ENCODE measurements at places on chromosomes 1 and 21.
A peak's percentile ranks its signal among the peaks of the same experiment; 100 is the strongest.

- no peak for DNase-seq
These were observed 75.8 kb upstream of the ZRANB2 start for GRCh38 chr1:71156590-71156989.

DNA sequence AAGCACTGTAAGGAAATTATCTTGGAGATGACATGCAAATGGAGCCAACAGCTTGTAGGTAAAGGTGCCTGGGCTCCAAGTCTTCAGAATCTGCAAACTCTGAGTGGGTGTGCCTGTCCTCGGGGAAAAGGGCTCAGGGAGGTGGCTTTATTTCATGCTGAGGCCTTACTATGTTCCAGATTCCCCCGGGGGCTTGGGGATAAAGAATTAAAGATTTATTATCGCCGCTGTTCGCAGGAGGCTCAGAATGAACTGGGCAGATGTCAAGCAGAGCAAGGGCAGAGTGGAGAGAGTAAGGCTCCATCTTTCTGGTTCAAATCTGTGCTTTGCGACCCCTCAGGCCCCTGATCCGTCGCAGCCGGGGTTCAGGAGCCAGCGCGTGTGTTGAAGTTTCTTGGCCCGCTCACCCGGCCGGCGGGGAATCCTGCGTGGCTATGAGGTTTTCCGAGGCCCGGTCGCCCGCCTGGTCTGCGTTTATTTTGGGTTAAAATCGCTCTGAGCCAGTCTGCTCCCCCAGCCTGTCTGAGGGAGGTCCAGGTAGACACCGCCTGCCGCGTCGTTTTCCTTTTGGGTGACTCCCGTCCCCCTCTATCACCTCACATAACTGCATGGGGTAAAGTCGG, 19.5 kb downstream of the RHOU start:
- DNase-seq, result no peak

- no peak for DNase-seq
These were observed 3.5 kb downstream of the NIPAL3 start for GRCh38 chr1:24418898-24419628.

- peak; percentile 33 for DNase-seq
These were observed 12.4 kb downstream of the ARPC5 start for GRCh38 chr1:183622884-183623785.

GRCh38 chr1:27374362-27375086, at the start of gene FCN3:
TSS of gene FCN3 (minus strand) at chr1:27374824. CDS start at chr1:27374818, 6 bp downstream.
- no peak for DNase-seq

- DNase-seq, result no peak
These were observed 616.7 kb downstream of the NPHP4 start for GRCh38 chr1:5375481-5375880.
